NCI-H774 (cell line): ENCODE measurements at places on chromosomes 1 and 21.

DNA sequence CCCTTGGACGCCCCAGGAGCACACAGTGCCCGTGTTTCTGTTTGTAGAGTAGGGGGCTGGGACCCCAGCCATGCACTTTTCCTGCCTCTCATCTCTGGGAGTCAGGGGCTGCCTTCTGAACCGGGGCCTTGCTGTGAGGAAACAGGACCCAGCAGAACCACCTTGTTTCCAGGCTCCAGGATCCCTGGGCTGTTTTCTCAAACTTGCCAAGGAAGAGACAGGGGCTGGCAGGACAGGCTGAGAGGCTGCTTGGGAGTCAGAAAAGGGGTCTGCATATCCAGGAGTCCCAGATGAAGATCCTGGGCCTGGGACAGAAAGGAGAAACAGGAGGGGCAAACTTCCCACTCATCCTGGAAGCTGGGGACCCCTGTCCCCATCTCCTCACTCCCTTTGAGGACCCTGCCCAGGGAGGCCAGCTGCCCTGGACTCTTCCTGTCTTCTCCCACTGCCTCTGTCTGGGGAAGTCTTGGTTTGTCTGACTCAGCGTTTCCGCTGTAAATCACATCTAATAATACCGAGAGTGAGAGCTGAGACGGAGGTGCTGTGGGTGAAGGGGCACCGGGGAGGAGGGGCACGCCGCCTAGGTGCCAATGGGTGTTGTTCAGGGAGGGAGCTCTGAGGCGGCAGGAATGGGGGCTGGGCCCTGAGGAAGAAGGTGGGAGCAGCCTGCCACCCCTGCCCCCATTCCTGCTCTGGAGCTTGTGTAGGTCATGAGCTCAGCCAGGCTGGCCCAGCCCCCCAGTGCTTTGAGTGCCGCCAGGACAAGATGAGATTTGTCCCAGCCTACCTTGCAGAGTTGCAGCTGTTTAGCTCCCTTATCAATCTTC is 16.7 kb downstream of the POU3F1 start:
- no peak for DNase-seq

GRCh38 chr1:156126043-156126629 is 11.6 kb downstream of the LMNA start:
- DNase-seq: no peak

- no peak for DNase-seq
Measured at GRCh38 chr1:233671286-233671685, 57.4 kb downstream of the KCNK1 start.

- DNase-seq: no peak
Measured at GRCh38 chr1:55320891-55321290, 105.7 kb upstream of the USP24 start.

GRCh38 chr1:204967451-204967850 is 75.6 kb upstream of the CNTN2 start:
- no peak for DNase-seq

- peak; percentile 48 for DNase-seq
Measured at GRCh38 chr1:181081395-181081794, 7.1 kb upstream of the IER5 start.

DNA sequence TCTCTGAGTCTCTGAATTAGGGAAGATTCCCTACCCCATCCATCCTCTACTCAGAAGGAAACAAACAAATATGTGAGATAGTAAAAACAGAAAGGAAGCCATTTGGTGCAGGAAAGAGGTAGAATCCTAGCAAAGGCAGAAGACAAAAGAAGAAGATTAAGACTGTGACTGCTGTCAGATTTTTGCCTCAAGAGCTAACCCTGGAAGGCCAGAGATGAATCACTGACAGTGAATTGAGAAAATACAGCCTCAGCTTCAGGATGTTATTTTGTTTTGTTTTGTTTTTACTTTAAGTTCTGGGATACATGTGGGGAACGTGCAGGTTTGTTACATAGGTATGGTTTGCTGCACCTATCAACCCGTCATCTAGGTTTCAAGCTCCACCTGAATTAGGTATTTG is 31.7 kb downstream of the DSTYK start:
- DNase-seq: no peak

DNA sequence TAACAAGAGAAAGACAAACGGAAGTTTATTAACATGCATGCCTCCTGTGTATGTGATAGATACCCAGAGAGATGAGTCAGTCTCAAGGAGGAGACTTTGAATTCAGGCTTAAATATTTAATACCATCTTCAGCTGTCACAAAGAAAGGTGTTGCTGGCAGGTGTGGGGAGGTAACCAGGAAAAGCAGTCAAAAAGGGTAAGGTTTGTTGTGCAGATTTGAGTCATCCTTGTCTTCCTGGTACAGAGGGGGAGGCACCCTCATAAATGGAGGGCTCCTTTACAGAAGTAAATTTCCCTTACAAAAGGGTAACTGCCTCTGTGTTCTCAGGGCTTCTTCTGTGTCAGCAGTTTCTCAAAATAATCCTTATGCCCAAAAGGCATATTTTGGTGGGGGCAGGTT is 75.2 kb upstream of the B3GALT5 start:
- no peak for DNase-seq

GRCh38 chr1:6554907-6555778 is at the start of gene TAS1R1:
Gene TAS1R1, plus strand, starts transcription at chr1:6555307. Its CDS starts 67 bp downstream, at chr1:6555374.
- DNase-seq: no peak

- DNase-seq: no peak
Measured at GRCh38 chr1:3886691-3887090, 13.4 kb downstream of the C1orf174 start.

GRCh38 chr1:116878804-116879477 is 30.8 kb upstream of the PTGFRN start:
- peak; percentile 71 for DNase-seq

- DNase-seq: no peak
Measured at GRCh38 chr1:212561501-212561931, 47.0 kb upstream of the ATF3 start.

DNA sequence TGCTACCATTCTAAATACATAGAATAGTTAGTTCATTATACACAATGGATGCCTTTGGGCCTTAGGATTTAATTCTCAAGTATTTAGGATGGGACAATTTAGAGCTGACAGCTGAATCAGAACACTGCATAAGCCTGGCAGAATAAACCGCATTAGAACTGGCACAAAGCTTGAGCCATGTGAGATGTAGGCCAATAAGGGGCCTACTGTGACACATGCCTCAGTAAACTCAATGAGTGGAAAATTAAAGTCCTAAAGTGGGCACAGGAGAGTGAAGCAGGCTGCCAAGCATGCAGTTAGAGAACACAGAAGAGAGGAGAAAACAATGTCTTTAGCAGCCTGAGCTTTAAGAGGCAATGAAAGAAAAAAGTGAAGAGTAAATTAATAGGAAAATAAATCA is 24.3 kb downstream of the SCYL3 start:
- DNase-seq: no peak

DNA sequence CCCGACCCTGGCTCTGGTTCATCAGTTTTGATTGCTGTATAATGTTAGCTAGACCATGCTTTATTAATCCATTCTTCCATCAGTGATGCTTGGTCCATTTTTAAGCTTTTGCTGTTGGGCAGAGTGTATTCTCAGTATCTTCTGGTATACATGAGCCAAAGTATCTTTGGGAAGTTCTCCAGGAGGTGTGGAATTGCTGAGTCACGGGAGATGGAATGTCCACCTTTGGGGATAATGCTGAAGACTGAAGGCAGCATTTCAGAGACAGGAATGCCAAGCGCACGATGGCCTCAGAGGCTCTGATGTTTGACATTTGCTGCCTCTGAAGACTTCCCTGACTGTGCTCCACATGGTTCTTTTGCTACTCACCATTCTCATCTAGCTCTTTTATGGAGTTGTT is 266.3 kb upstream of the KAZN start:
- no peak for DNase-seq

DNA sequence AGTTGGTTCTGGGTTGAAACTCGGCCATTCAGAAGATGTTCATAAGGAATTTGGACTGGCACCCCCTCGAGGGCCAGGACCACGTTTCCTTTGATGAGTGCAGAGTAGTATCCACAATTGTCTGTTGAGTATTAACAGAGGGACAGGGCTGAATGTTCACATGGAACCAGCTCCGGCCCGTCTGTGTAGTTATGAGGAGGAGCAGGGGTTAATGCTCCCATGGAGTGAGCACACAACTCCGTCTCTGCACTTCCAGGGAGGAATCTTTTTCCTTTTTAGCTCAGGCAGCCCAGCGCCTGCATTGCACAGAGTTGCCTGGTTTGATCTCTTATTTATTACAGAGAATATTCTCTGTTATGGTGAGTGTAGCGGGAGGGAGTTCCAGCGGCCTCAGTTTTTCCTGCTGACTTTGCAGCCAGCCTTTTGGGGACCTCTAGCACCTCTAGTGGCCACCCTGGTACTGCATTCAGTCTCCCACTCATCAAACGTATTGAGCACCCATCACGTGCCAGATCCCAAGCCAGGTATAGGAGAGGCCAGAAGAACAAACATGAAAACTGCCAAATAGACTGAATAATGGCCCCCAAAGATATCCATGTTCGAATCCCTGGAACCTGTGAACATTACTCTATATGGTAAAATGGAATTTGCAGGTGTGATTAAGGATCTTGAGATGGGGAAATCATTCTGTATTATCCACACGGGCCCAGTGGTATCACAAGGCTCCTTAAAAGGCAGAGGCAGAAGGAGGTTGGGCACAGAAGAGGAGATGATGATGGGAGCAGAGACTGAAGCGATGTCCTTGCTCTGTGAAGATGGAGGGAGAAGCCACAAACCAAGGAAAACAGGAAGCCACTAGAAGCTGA is 167.7 kb upstream of the CSF3R start:
- DNase-seq: peak; percentile 84

GRCh38 chr1:181396171-181396670 is 87.1 kb upstream of the CACNA1E start:
- no peak for DNase-seq

DNA sequence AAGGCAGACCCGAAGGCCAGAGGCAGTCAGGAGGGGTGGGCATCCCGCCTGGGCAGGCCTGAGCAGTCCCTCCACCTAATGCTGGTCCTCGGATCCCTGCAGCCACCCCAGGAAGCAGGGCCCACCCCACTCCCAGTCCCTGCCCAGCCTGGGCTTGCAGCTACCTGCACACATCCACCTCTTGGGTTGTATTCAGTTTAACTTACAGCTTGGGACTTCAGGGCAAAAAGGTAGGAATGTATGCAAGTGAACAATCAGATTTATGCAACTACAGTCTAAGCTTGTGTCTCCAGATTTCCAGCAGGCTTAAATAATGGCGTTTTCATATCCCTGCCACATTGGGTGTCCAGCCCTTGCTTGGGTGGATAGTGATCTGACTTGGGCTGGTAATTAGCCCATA is 17.4 kb downstream of the LDLRAP1 start:
- no peak for DNase-seq
